AML-193 (cell line): ENCODE measurements at places on chromosomes 2 and 18.

GRCh38 chr2:60608679-60609078 is 55.2 kb upstream of the BCL11A start:
- DNase-seq = no peak

DNA sequence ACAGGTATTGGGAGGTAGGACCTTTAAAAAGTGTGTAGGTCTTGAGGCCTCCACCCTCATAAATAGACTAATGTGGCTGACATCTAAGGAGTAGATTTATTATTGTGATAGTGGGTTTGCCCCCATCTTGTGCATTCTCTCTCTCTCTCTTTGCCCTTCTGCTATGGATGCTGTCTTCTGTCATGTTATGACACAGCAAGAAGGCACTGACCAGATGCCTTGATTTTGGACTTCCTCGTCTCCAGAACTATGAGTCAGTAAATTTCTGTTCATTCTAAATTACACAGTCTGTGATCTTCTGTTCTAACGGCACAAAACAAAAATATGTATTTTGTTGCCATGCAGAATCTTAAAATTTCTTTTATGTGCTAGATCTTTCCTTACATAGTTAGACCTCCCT is 66.9 kb downstream of the ATAD2B start:
- no peak for DNase-seq

- DNase-seq = no peak
Measured at GRCh38 chr2:57218206-57218605, 828.4 kb upstream of the VRK2 start.

DNA sequence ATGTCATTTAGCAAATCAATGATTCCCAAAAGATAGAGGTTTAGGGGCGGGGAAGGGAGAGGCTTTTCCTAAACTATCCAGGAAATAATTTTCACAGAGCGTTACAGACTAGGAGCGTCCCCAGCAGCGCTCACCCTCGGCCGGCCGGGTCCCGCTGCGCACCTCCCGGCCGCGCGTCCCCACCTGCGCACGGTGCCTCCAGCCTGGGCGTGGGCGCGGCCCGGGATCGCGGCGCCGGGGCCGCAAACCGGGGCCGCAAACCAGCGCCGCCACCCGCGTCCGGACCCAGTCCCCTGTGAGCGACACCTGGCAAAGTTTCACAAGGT is 684 bp upstream of the ZCCHC2 start:
- DNase-seq = no peak

GRCh38 chr18:77422974-77423867 is 173.6 kb downstream of the GALR1 start:
- DNase-seq = no peak

DNA sequence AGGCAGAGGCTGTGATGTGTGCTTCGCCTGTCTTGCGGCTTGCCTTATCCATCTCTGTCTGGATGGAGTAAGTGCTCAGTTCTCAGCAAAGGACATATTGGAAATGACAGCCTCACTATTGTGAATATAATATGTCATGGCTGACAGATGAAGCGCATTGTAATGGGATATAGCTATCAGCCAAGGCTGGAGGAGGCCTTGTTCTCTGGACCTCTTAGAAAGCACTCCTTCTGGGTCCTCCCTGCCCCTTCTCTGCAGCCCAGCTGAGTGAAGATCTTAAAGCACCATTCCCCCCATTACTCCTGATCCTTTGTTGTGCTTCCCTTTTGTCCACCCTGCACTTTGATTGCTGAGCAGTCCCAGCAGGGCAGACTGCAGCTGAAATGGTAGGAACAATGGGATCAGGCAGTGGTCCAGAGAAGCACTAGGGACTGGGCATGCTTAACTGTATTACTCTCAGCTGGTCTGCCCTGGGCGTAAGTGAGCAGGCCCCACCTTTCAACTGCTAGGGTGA is 265.3 kb downstream of the SETBP1 start:
- DNase-seq = no peak

DNA sequence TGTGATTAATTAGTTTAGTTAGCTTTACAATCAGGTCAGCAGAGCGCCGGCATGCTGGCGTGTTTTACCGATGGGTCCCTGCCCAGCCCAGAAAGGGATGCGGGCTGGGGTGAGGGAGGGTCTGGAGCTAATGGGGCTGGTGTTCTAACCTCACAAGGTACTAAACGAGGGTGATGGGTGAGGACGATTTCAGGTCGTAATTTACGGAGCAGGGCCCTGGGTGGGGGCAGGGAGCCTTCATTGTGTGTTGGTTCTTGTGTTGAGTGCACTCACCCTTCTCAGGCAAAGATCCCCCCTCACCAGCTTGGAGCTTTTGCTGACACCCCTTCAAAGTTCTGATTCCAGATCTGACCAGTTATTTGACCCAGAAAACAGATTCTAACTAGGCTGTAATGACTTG is 39.5 kb downstream of the PTGR3 start:
- no peak for DNase-seq

DNA sequence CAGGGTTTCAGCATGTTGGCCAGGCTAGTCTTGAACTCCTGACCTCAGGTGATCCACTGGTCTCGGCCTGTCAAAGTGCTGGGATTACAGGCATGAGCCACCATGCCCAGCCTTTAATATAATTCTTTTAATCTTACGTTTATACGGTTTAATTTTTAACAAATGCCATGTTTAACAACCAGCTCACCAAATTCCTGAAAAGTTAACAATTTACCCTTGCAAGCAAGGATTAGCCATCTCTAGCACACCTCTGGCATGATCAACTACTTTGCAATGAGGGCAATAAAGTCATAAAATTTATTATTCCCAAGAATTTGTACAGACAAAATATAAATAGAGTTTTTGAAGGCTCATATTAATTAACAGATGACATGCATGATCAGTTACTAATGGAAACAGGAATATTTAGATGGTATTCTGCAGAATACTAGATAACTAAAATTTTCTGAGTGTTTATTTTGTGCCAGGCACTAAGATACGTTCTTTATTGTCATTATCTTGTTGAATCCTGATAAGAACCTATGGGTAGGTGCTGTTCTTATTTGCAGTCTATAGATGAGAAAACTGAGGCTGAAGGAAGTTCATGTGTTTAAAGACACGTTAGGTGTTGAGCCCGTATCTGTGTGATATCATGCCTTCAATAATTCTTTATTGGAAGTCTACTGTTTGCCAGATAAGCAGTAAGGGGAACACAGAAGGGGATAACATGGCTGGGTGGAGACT is 190.1 kb downstream of the CDCA7 start:
- no peak for DNase-seq

DNA sequence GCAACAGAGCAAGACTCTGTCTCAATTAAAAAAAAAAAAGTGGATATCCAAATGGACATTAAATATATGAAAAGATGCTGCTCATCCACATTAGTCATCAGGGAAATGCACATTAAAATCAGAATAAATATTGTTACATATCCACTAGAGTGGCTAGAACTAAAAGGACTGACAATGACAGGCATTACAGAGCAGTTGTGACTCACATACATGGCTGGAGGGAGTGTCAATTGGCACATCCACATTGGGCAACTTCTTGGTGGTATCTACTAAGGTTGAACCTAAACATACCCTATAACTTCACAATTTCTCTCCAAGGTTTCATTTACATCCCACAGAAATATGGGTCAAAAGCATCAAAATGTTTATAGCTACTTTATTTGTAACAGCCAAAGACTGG is 14.0 kb upstream of the DNER start:
- no peak for DNase-seq

DNA sequence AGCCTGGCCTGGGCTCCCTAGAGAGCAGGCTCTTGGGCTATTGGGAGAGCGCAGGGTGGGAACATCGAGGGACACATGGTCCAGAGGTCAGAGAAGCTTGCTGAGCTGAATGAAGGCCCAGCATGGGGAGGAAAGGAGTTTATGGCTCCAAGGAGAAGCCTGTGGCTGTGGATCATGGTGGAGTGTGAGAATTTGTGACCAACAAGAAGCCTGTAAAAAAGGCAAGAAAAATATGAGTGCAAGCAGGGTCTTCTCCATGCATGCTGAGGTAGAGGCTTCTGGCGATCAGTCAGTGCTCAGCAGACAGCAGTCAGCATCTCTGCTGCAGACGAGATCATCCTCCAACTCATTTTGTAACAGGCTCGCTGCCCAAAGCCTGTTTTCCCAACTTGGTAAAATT is 1.3 kb upstream of the SCYGR3 start:
- no peak for DNase-seq

DNA sequence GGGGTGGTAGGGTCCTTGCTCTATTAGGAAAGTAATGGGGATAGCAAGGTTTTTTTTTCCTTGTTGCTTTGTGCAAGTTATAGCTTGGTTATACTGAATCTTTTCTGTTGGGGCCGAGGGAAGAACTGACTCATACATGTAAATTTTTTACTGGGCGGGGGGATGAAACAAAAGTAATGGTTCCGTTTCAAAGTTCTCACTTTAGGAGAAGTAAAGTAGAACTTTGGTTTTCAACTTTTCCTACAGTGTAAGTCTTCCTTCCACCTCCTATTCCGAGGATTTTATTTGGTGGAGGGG is 1.1 kb downstream of the AFTPH start:
- DNase-seq = peak; percentile 20

DNA sequence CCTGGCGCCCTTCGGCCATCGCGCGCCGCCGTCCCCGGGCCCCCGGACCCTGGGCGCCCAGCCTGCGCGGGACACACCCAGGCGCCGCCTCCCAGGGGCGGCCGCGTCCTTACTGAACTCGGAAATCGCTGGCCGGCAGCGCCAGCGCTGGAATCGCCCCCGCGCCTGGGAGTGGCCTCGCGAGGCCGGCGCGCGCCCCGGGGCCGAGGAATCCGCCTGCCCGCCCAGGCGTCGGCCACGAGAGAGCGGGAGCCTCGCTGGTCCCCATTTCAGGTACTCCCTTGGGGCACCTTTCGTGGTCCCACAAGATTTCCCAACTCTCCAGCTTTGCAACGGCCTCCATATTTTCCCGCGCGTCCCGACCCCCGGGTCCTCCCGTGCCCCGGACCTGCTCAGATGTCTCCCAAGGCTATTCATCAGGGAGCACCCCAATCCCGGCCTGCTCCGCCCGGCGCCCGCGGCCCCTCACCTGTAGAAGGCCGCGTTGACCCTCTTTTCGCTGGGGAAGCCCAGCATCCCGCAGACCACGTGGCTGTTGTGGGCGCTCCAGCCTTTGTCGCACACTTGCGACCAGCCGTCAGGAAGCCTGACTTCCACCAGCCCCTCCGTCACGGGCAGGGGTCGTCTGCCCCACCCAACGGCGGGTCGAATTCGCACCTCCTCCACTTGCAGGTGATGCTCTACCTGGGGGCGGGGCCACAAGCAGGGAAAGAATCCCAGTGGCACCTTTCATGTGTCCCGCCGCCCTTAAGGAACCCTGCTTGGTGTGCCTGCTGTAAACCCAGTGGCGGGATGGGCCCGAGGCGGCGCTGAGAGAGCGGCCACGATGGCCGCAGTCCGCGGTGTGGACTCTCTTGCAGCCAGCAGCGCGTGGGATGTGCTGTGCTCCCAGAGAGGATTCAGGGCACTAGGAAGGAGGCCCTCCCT is 4.6 kb downstream of the LOXL3 start:
- DNase-seq = peak; percentile 39

DNA sequence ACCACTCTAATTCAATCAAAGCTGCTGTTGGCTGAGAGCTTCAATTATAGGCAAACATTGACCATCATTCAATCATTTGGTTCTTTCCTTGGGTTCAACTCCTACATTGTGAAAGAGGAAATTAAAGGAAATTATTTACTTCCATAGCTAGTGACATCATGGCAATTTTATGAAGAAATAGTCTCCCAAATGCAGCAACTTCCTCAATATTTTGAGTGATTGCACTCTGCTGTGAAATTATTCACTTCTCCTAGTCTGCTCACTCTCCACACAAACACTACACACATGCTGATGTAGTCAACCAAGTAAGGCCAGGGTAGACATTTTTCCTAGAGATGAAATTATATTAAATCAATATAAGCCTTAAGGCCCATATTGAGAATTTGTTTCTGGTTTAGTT is 86.7 kb upstream of the NCKAP5 start:
- DNase-seq = no peak

DNA sequence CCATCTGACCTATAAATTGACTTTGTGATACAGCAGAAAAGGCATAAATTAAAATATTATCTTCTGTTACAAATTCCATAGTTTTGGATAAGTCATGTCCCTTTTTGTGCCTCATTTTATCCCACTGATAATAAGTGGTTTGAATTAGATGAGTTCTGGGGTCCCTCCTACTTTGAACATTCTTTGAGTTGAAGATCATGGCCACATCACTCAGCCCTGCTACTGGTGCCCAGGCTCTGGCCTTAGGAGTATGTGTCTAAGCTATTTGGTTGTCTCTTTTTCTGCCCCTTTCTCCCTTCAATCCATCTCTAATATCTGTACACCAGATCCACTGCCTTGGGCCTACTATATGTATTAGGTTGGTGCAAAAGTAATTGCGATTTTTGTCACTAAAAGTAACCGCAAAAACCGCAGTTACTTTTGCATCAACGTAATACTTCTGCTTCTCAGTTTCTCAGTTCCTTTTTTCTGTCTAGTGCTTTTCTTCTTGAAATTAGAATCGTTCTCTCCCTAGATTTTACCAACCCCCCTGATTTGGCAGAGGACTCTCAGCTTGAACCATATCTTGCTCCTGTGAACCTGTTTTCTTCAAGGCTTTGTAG is 362.5 kb upstream of the TNP1 start:
- DNase-seq = peak; percentile 83

- no peak for DNase-seq
Measured at GRCh38 chr2:200962811-200963123, 693 bp downstream of the ORC2 start.

DNA sequence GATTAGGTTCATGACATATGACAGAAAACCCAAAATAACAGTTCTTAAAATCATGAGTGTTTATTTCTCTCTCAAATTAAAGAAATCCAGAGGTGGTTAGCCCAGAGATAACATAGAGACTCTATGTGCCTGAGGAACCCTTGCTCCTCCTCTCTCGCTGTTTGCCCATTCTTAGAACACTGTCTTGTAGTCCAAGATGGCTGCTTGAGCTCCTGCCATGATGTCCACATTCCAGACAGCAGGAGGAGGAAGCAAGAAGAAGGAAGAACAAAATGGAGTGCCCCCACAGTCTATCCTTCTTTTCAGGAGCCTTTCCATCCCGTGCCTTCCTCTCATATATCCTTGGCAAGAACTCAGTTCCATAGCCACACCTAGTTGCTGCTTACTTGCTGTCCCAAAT is 13.9 kb upstream of the ST8SIA5 start:
- DNase-seq = no peak

- DNase-seq = no peak
Measured at GRCh38 chr2:42618972-42619371, 50.5 kb downstream of the MTA3 start.

- no peak for DNase-seq
Measured at GRCh38 chr18:74402806-74403433, 54.2 kb downstream of the DIPK1C start.

GRCh38 chr2:12597610-12598009 is 119.1 kb upstream of the TRIB2 start:
- DNase-seq = no peak

- DNase-seq = no peak
Measured at GRCh38 chr18:435940-436339, 64.6 kb downstream of the COLEC12 start.
